NCI-H1048 (cell line): ENCODE measurements at places on chromosomes 5 and 9.

- DNase-seq: no peak
Observed at GRCh38 chr9:110753731-110754231, 85.2 kb downstream of the MUSK start.

DNA sequence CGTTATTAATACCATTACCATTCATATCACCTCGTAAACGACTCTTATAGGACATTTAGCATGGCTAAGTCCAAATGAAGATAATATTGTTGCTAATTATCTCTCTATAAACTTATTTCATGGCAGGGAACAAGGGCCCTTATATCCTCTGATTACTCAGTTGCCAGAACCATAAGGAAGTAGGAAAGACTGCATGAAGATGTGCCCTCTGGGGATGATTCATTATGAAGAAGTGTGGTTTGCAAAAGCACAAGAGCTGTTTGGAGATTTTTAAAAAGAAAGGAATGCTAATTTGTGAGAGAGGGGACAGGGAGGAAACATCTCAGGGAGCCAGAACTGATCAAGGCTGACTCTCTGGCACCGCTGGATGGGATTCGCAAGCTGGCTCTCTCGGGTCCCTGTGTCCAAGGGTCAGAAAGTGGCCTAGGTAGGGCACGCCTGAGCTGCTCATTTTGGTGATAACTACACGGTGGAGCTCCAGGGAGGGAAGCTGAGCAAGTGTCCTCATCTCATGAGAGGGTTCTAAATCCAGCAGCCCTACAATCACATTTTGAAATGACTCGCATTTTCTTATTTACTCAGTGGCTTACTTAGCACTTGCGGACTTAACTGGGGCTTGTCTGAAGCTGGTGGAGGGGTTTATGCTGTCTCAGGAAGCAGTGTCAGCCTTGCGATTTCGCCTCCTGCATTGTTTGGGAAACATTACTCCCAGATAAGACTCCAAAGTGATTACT lies 136.8 kb downstream of the C5orf15 start:
- DNase-seq: no peak

DNA sequence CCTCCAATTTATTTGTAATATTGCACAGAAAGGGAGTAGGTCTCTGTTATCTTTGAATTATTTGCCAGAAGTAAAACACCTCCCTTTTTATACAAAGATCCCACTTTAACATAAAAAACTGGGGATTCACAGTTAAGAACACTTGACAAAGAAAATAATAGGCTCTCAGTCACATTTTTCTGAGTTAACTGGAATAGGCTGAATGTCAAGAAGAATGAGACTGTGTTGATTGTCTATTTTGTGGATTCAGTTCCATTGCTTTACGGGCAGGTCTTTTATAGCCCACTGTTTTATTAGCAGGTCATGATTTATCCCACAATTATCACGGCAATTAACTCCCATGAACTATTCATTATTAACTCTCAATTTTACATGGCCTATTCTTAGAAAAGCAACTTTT lies 427.4 kb downstream of the CTNND2 start:
- DNase-seq: no peak

DNA sequence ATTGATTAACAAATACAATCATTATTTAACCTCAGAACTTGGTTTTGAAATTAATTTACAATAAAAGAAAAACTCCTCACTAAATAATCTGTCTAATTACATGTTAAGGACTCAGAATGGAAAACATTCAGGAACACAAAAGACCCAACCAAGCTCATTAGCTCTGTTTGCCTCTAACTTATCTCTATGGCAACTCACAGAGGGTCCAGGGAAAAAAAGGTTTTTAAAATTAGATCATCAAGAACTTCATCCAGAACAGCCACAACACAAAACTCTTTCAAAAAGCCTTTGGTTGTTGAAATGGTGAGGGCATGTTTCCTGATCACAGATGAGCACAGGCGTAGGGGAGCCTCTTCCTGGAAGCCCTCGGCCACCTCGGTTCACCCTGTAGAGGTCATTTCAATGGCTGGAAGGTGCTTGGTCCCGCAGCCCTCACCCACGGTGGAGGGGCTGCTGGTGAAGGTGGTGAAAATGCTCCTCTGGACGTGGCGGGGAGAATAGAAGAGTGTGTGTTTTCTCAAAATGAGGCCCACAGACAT lies 17.2 kb upstream of the TCF7 start:
- DNase-seq: no peak

DNA sequence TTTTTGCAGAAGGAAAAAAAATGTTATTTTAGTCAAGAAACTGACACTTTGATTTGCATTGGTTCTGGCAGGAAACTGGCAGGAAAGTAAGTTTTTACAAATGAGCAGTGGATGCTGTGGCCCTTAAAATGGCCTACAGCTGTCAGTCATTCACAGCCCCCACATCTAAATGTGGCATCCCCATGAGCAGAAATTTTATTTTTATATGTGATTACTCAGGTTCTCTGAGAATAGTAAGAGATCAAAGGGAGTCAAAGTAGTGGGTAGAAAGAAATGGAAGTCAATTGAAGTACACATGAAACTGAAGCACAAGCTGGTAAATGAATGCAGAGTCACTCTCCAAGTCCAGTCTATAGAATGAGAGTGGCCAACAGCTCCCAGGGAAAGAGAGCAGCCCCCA lies 80.3 kb downstream of the ENC1 start:
- DNase-seq: no peak

DNA sequence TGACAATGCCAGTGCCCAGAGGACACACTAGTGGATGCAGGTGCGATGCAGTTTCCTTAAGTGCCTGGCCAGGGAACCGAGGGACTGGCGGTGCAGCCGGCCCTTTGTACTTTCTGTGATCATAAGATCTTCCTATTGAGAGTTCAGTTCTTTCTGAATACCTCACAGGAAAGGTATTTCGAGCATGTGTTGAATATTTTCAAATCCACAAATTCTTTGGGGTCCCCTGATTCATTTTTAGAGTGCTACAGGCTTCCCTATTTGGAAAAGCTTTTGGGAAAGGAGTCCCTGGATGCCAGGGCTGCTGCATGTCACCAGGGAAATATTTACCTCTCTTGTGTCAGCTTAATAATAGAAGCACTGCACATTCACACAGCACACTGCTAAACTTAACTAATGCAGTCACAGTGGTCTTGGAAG lies 281.5 kb downstream of the GADD45G start:
- DNase-seq: no peak

DNA sequence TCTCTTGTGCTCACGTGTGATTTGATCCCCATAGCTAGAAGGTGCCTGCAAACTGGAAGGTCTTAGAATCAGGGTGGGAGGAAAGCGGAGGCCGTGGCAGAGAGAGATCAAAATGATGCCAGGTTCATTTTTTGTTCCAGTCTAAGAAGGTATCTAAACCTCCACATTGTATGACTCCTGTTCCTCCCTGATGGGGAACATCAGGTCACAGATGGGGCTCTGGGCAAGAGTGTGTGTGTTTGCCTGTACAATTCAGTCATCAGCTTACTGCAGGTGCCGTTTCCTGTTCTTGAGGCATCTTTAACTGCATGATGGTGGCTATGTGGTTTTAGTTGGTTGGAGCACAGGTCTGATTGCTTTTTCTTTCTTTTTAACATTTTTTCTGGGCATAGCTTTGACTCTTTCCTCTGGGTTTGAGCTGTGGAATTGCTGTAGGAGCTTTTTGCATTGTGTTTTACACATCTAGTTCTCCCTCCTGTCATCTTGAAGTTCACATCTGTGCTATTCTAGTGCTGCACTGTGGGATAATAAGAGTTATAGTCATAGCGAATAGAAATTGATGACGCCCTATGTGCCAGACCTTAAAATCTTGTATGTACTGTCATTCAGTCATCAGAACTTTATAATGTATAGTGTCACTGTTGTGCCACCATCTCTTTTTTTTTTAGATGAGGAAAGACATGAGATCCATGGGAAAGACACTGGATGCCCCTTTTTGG lies 30.8 kb downstream of the ARHGAP26 start:
- DNase-seq: no peak

DNA sequence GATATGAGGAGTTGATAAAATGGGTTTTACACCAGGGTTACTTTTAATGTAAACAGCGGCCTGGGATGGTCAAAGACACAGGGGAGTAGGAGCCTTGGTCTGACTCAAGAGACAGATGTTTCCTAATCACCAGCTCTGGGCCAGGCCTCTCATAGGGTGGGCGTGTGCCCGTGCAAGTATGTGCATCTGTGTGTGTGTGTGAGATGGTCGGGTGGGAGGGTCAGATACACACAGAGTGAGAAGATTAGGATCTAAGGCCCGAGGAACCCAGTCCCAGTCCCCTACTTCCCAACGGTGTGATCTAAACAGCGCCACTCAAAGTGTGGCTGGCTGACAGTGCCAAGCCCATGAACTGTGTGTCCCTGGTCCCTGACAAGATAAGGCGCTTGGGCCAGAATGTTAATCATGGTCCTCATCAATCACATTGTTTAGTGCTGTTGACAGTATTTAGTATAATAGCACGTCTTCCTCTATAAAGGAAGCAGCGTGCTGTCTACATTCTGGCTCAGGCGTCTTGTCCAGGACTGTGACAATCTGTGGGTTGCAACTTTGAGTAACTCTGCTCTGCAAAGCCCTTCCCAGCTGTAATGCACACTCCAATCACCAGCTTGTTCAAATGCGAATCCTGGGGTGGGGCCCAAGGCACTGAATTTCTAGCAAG lies 173.7 kb downstream of the DAB2IP start:
- no peak for DNase-seq

- DNase-seq: no peak
Observed at GRCh38 chr5:107290780-107291398, 379.8 kb downstream of the EFNA5 start.

- DNase-seq: no peak
Observed at GRCh38 chr5:8813180-8813579, 732.7 kb downstream of the SEMA5A start.

DNA sequence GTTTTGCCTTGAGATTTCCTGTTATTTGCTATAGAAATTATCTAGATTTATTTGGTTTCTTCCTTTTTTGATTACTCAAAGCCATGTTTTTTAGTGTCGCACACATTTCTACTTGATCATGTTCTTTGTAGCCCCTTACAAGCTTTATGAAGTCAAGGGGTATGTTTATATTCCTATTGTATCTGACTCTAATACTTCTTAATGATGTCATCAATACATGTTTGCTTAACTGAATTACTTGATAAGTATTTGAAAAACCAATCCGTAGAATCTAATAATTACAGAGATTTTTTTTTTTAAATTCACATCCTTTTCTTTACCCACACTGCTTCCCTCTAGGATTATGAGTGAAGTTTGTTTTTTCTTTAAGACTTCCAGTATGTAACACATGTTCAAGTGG lies 53.0 kb downstream of the CDC42SE2 start:
- DNase-seq: no peak

- DNase-seq: no peak
Observed at GRCh38 chr5:74916831-74917710, 50.9 kb upstream of the FAM169A start.

GRCh38 chr5:154509784-154510555 lies 31.9 kb upstream of the HAND1 start:
- no peak for DNase-seq

- DNase-seq: no peak
Observed at GRCh38 chr9:116232424-116233159, 79.0 kb downstream of the PAPPA start.

DNA sequence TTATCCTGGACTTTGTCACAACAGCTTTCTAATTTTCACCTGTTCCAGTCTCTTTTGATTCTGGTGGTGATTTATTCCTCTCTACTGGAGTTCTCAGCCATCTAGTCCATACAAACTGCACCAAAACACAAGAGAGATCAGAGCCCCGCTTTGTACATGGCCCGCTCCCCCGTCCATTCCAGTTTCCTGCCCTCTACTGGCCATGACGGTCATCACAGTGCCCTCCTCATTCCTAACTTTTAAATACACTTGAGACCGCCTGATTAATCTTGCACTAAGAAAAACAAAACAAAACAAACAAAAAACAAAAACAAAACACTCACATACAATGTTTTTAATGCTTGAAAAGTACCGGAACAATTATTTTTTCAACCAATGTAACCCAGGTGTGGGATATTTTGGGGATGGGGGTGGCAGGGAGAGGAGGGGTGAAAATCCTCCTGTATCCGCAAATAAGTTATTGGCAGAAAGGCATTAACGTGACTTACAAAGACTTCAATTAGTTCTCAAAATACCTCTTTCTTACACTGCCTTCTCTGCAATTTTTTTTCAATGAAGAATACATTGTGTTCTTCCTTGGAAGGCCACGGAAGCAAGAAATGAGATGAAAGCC lies 84.8 kb upstream of the PAM start:
- DNase-seq: no peak

DNA sequence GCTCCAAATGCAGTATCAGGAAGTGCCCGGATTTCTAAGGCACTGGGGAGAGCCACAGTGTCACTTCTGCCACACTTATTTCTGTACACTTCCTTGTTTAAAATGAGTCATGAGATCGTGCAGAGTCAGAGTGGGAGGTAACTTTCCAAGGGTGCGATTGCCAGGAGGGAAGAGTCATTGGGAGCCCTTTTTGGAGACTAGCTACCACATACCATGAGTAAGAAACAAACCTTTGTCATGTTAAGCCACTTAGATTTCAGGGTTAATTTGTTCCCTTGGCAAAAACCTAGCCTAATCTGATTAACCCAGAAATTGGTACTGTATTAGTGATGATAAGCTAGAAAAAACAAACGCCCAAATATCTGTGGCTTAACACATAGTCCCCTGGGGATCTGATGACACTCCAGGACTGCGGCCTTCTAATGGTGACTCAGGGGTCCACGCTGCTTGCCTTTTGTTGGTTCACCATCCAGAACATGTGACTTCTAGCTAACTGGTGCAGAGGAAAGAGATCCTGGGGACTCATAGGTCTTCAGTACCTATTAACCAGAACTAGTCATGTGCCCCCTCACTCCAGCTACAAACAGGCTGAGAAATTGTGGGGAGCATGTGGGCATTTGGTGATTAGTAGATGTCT lies 48.6 kb upstream of the TLE1 start:
- no peak for DNase-seq

DNA sequence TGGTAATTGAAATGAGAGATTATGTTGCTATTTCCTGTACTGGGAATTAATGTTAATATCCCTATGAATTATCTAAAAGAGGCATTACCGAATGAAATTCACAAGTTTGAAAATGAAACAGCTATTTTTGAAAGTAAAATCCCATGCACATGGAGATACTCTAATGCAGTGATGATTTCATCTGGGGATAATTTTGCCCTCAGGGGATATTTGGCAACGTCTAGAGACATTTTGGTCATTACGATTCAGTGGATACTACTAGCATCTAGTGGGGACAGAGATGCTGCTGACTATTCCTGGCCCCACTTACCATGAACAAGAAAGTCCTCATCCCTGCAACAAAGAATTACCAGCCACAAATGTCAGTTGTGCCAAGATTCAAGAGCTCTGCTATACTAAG lies 500.9 kb downstream of the EFNA5 start:
- no peak for DNase-seq

- DNase-seq: no peak
Observed at GRCh38 chr5:174518512-174518911, 205.9 kb upstream of the MSX2 start.

- no peak for DNase-seq
Observed at GRCh38 chr5:36751886-36752285, 124.7 kb upstream of the NIPBL start.

GRCh38 chr5:112119508-112119907 lies 299.6 kb downstream of the EPB41L4A start:
- DNase-seq: no peak

- no peak for DNase-seq
Observed at GRCh38 chr5:9370256-9370655, 175.6 kb downstream of the SEMA5A start.
